ENCODE measurements at places on chromosomes 1 and 21. TPM values are rescaled to one million over a fixed set of nuclear protein-coding genes. Genes with fewer than 3 reads are reported as not detected.

UBL4B gene
- total RNA-seq = not detected

PPOX gene
- 31.1 TPM for total RNA-seq

PIGR gene
- 0.07 TPM for total RNA-seq

S100A6 gene
- 174 TPM for total RNA-seq

CHIA gene
- not detected for total RNA-seq

HEATR1 gene
- 91.8 TPM for total RNA-seq

THEMIS2 gene
- 27.7 TPM for total RNA-seq

SPRR2G gene
- total RNA-seq = not detected

SIPA1L2 gene
- total RNA-seq = 3.1 TPM

CR1L gene
- total RNA-seq = not detected

CACNA1S gene
- total RNA-seq = not detected

ADAMTS5 gene
- total RNA-seq = not detected

DNA sequence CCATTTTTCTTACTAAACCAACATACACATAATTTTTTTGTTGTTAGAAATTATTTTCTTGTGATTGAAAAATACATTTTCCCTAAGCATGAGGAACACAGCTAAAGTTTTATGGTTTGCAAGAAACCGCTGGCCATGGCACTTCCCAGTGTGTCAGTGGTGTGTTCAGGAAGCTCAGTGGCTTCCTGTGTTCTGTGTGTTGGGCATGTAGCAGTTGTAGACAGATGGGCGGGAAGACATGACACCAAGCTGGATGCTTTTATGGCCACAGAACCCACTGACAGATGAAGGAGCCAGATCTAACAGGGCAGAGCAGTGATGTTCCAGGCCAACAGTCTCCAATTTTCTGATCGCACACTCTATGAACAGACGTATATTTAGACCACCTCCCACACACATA, 119.8 kb downstream of the GALNT2 start:
- H3K4me3 ChIP-seq = peak overlapping the region; percentile 36
- peak; percentile 68 for DNase-seq
- peaks cover 46% of the 10 kb centered on the region for H3K4me1 ChIP-seq
- H3K36me3 ChIP-seq = peaks cover 36% of the 10 kb centered on the region
- no peaks in the 10 kb centered on the region for H3K27me3 ChIP-seq
- peak overlapping the region; percentile 47 for H3K27ac ChIP-seq

DNA sequence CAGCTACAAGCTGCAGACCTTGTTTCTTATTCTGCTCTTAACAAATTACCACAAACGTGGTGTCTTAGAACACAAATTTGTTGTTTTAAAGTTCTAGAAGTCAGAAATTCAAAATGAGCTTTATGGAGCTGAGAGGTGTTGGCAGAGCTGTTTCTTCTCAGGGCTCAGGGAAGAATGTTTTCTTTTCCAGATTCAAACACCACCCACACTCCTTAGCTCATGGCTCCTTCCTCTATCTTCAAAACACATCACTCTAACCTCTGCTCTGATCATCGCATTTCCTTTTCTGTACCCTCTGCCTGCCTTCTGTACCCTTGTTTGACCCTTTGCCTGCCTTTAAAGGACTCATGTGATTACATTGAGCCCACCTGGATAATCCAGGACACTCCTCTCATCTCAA, 26.9 kb upstream of the ITLN1 start:
- H3K4me3 ChIP-seq = no peak overlapping the region
- no peaks in the 10 kb centered on the region for H3K4me1 ChIP-seq
- H3K36me3 ChIP-seq = no peaks in the 10 kb centered on the region
- no peak for DNase-seq
- no peak overlapping the region for H3K27ac ChIP-seq
- H3K27me3 ChIP-seq = peaks cover 20% of the 10 kb centered on the region

- H3K4me3 ChIP-seq = no peak overlapping the region
- no peak overlapping the region for H3K27ac ChIP-seq
- H3K4me1 ChIP-seq = no peaks in the 10 kb centered on the region
- no peaks in the 10 kb centered on the region for H3K36me3 ChIP-seq
Observed at GRCh38 chr21:31537872-31538576, 121.5 kb upstream of the SOD1 start.

DNA sequence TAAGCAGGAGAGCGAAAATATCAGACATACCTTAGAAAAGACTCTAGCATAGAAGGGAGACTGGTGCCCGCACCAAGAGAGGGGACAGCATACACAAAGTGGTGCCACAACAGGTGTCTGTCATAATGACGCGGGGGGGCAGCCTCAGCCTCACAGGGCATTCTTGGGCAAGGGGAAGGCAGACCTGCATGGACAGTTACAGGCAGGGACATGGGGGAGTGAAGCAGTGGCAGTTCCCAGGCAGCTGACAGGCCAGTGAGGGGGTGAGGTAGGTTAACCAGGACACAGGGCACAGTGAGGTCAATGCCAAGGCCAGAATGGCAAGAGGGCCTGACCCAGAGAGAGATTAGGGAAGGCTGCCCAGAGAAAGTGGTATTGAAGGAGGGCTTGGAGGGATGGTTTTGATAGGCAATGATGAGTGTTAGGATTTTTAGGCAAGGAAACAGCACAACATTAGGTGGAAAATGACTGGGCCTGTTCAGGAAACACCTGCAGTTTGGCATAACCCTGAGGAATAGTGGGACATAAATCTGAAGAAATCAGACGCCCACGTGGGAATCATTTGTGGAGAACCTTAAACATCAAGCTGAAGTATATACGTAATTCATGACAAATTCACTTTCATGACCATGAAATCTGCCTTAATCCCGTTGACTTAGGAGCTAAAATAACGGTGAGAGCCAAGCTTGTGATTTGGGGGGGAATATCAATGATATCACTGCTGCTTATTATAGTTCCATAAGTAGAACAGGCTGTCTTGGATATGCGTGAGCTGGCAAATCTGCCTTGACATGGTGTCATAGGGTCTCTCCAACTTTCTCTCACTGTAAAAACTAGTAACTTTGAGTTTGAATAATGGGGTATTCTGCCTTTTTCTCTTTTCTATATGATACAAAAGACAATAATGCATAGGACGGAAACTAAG, 8.9 kb downstream of the PTPN14 start:
- H3K27me3 ChIP-seq = peaks cover 13% of the 10 kb centered on the region
- peaks cover 1% of the 10 kb centered on the region for H3K36me3 ChIP-seq
- DNase-seq = no peak
- H3K4me3 ChIP-seq = no peak overlapping the region

GRCh38 chr1:38528623-38529022, 330.9 kb downstream of the RRAGC start:
- H3K4me1 ChIP-seq = peaks cover 23% of the 10 kb centered on the region
- H3K27me3 ChIP-seq = peaks cover 4% of the 10 kb centered on the region
- DNase-seq = no peak
- H3K36me3 ChIP-seq = no peaks in the 10 kb centered on the region
- H3K27ac ChIP-seq = no peak overlapping the region
- H3K4me3 ChIP-seq = peak overlapping the region; percentile 2

GRCh38 chr1:17502326-17502778, 37.1 kb upstream of the ARHGEF10L start:
- peaks cover 8% of the 10 kb centered on the region for H3K27me3 ChIP-seq
- no peak overlapping the region for H3K4me3 ChIP-seq
- no peaks in the 10 kb centered on the region for H3K4me1 ChIP-seq

DNA sequence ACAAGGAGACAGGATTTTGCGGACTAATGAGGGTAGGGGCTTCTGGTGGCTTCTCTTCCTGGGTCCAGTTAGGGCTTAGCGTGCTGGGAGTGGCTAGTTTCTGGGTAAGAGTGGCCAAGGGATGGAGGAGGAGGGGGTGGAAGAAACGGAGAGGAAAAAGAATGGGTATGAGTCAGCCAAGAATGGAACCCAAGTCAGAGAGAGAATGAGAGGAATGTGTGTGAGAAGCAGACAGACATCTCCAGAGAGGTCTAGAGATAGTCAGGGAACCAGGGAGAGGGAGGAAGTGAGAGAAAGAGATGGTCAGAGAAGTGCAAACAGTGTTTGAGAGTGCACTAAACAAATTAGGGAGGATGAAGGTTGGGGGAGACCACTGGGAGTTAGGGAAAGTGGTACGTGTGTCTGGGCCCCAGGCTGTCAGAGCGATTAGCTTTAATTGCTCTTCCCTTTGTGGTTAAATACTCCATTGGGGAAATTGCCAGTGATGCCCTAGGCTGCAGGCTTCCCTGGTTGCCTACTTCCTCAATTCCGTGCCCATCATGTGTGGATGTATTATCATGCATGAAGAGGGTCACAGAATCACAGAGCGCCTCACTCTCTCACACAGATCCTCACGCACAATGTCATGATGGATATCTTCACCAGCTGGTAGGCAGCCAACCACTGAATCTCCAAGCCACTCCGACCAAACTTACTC, 1.4 kb downstream of the PEA15 start:
- no peak for DNase-seq
- H3K27ac ChIP-seq = peak overlapping the region; percentile 80
- H3K4me3 ChIP-seq = peak overlapping the region; percentile 91
- H3K4me1 ChIP-seq = peaks cover 43% of the 10 kb centered on the region
- no peaks in the 10 kb centered on the region for H3K27me3 ChIP-seq

DNA sequence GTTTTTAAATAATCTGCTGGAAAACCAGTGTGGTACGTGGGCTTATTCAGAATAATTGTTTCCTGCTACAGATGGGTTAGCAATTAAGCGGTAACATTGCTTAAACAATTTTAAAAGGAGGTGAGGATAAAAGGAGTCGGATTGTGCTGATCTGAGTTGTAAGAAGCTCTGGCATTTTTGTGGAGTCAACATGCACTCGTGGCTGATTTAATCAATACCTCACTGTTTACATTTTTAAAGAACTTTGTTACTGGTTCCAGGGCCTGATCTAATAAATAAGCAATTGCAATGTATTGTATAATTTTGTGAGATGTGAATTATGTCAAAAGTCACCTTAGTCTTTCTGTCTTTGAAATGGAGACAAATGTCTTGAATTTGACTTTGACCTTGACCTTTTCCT, 474.0 kb downstream of the SETD4 start:
- H3K4me1 ChIP-seq = peaks cover 3% of the 10 kb centered on the region
- H3K4me3 ChIP-seq = no peak overlapping the region
- peaks cover 8% of the 10 kb centered on the region for H3K27me3 ChIP-seq
- no peak for DNase-seq
- H3K36me3 ChIP-seq = no peaks in the 10 kb centered on the region

DNA sequence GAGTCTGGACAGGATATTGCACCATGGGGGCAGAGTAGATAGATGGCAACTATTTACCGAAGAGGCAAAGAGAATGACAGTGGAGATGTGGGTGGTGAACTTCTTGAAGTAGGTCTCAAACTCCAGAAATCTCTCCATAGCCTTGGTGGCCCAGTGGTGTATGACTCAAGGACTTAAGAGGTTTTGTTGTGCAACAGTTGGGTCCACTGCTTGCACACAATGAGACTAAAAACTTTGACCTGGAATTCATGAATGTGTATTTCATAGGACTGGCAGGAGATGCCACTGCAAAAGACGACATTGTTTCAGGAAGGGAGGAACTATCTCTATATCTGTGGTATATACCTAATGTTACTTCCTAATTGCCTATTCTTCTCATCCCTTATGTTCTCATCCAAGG, 75.9 kb downstream of the ZSCAN20 start:
- H3K36me3 ChIP-seq = no peaks in the 10 kb centered on the region
- H3K4me1 ChIP-seq = no peaks in the 10 kb centered on the region
- DNase-seq = no peak
- no peak overlapping the region for H3K4me3 ChIP-seq

- peaks cover 4% of the 10 kb centered on the region for H3K4me1 ChIP-seq
- no peak overlapping the region for H3K4me3 ChIP-seq
- no peaks in the 10 kb centered on the region for H3K36me3 ChIP-seq
- peaks cover 14% of the 10 kb centered on the region for H3K27me3 ChIP-seq
- H3K27ac ChIP-seq = no peak overlapping the region
- DNase-seq = no peak
Observed at GRCh38 chr1:30856260-30856790, 52.2 kb downstream of the SDC3 start.

- H3K27ac ChIP-seq = no peak overlapping the region
- H3K4me1 ChIP-seq = no peaks in the 10 kb centered on the region
- DNase-seq = no peak
- no peak overlapping the region for H3K4me3 ChIP-seq
Observed at GRCh38 chr1:218926631-218927030, 247.0 kb upstream of the LYPLAL1 start.

DNA sequence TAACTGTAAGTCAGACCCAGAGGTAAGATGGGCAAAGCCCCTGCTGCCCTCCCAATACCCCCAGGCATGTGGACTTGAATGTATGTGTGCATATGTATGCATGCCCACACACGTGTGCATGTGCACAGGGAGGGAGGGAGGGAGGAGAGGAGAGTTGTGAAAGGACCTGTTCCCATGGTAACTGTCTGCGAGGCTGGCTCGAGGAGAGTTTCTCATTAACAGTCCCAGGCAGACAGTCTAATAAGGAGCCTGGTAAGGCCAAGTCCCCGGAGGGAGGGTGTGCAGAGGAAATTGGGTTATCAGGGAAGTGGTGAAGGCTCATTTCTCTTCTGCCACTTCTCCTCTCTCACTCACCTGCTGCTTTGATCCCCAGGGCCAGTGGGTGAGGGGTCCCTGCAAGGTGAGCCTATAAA, 74.9 kb downstream of the NFASC start:
- peaks cover 5% of the 10 kb centered on the region for H3K27me3 ChIP-seq
- H3K27ac ChIP-seq = no peak overlapping the region
- no peak overlapping the region for H3K4me3 ChIP-seq
- no peaks in the 10 kb centered on the region for H3K4me1 ChIP-seq

GRCh38 chr1:66996018-66996682, 57.8 kb downstream of the SLC35D1 start:
- H3K27ac ChIP-seq = no peak overlapping the region
- H3K4me1 ChIP-seq = peaks cover 11% of the 10 kb centered on the region
- no peaks in the 10 kb centered on the region for H3K27me3 ChIP-seq
- peaks cover 19% of the 10 kb centered on the region for H3K36me3 ChIP-seq

DNA sequence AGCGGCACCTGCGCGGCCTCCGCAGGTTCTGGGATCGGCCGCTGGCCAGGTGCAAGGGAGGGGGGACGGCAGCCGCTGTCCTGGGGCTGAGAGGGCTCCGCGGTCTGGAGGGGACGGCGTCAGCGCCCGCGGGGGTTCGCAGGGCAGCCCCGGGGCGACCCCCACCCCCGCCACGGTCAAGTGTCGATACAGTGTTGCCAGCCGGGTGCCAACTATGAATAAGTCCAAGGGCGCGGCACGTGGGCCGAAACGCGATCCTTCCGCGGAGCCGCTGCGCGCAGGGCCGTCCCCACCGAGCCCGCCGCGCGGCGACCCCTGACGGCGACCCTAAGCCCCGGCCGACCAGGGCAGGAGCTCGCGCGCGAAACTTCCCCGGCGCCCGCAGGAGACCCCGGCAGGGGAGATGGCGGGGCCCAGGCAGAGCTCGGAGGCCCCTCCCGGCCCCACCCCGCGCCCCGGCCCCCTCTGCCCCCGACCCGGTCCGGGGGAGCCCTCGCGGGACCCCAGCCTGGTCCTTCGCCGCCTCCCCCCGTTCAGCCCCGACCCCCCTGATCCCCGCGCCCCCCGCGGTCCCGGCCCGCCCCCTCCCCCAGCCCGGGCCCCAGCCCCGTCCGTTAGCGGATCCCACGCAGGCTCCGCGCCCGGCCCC, 586 bp upstream of the AGPAT3 start:
- peak overlapping the region; percentile 63 for H3K4me3 ChIP-seq
- peaks cover 33% of the 10 kb centered on the region for H3K4me1 ChIP-seq

DNA sequence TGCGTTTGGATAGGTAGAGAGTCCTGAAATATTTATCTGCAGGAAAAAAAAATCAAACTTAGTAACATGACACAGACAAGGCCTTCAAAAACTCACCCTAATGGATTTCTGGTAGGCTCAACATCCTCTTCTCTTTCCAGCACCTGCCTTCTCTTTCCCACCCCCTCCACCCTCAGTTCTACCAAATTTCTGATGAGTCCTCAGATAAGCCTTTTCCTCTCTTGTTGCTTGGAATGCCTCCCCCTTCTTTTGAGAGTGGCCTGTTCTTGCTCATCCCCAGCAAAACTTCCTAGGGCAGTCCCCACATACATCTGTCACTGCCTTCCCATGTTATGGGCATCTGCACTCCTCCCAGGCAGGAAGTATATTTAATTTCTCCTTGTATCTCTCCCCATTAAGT, 7.6 kb upstream of the LBR start:
- no peak for DNase-seq
- H3K27ac ChIP-seq = no peak overlapping the region
- no peak overlapping the region for H3K4me3 ChIP-seq
- peaks cover 13% of the 10 kb centered on the region for H3K4me1 ChIP-seq
- H3K27me3 ChIP-seq = peaks cover 4% of the 10 kb centered on the region
- no peaks in the 10 kb centered on the region for H3K36me3 ChIP-seq

Measured in activated CD4-positive, alpha-beta T cell treated with anti-CD3 and anti-CD28 coated beads, Interleukin-2, amount 10 ng/mL, durations not matched to agents 24 days and 14 days (primary cell).